H4 (cell line): ENCODE measurements at places on chromosomes 5 and 9. TPM values are rescaled to one million over a fixed set of nuclear protein-coding genes. Genes with fewer than 3 reads are reported as not detected.

DNA sequence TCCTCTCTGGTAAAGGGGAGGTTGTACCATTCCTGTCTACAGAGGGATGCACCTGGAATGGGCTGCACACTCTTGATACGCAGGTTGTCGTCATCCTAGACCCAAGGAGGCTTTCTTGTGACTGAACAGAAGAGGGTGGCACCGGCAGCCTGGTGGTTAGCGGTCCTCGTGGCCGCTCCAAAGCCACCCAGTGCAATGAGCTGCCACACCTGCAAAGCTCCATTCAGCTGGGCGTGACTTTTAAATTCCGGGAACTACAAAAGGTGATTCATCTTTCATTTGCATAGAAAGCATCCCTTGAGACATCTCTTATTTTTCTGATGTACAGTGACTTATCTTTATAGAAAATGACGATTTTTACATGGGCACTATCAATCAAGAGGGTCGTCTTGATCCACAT lies 286.1 kb upstream of the IRX1 start:
- DNase-seq: no peak

DNA sequence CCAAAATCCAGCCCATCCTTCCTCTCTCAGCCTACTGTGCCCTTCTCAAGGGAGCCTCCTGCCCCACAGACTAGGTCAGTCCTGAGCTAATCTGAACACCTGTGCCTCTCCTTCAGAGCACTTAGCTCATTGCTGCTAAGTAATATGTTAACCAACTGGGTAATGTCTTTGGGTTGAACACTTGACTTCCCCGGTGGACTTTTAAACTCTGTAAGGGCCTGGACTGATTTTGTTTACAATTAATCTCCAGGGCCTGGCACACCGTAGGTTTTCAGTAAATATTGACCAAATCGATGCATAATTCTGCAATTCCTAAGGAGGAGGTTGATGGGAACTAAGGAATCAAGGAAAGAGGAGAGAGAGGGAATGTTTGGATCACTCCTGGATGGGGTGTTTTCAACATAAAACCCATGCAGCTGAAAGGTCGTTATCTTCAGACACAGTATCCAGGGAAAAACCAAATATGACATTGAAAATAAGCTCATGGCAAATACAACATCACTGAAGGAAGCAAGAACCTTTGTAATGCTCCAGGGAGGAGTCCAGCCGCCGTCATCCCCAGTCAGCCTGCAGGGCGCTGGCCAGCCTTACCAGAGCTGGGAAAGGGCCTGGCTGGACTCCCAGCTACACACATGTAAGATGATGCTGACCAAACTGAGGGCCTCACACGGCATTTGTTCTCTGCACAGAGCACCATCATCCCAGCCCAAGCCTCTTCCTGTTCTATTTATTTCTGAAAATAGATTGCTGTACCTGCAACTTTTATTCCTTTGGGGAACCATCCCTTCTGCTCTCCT lies 166.3 kb downstream of the C5orf15 start:
- peak; percentile 29 for DNase-seq

DNA sequence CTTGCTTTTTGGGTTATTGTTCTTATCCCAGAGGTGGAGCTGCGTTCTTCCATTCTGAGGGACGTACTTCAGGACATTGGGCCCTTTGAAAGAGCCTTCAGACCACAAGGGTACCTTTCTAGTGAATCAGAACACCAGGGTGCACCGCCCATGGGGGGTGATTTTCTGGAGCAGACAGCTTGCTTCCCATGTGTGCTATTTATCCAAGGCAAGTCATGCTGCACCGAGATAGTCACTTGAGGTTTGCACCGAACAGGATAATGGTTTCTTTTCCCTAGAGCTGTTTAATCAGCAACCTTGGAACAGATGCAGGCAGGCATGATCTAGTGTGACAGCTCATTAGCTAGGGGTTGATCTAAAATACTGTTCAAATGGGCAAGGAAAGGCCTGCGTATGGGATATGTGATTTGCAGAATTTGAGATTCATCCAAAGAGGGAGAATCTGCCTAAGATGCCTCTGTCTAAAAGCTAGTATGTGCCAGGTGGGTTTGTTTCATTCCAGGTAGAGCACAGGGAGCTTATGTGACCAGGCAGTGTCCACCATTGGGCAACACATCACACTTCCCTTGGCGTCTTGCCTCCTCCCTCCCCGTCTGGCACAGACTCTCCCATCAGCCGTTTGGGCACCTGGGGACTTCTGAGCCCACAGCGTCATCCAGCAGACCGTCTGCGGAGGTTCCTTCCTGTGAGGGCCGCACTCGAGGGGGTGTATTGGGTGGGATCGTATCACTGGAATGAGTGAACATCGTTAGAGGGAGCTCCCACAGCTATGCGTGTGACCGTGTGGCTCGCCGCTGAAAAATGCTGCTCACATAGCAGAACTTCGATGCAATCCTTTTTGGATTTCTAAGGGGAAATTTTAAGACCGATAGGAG lies 23.0 kb downstream of the ABL1 start:
- peak; percentile 51 for DNase-seq

DNA sequence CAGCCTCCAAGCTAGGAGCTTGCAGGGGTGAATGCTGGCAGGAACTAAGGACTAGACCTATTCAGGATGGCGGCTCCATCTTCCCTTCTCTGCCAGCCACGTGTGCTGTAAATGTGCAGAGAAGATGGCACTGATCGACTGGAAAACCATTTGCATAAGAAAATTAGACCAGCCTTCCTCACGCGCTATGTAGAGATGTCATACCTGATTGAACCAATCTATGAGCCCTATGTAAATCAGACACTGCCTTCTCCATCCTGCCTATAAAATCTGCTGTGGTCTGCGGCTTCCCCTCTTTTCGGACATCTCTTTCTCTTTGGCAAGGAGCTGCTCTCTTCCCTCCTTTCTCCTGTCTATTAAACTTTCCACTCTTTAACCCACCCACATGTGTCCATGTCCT lies 91.6 kb downstream of the NPR3 start:
- DNase-seq: no peak

ROR2 gene
- 1.5 and 1.8 TPM in 2 replicates for total RNA-seq
